Tibial nerve (tissue), 4 donors: ENCODE measurements at places on chromosomes 4 and X. TPM values are rescaled to one million over a fixed set of nuclear protein-coding genes. Genes with fewer than 3 reads are reported as not detected.

ADGRG2 gene
- 4.2 TPM for total RNA-seq

DNA sequence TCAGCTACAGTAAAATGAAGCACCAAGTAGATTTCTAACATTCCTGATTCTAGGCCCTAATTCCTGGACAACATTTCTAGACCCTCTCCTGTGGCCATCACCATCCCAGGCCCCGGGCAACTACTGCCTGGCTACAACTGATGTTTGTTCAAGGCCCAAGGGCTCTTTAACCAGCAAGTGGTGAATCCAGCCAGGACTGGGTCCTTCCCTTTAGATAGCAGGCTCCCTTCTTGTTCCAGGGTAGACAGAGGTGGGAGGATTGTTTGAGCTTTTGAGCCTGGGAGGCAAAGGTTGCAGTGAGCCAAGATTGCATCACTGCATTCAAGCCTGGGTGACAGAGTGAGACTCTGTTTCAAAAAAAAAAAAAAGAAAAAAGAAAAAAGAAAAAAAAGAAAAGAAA lies 12.7 kb upstream of the AADAT start:
- H3K4me1 ChIP-seq, result no peaks in the 10 kb centered on the region
- no peaks in the 10 kb centered on the region for H3K36me3 ChIP-seq
- no peak overlapping the region for H3K27ac ChIP-seq
- H3K27me3 ChIP-seq, result no peaks in the 10 kb centered on the region
- DNase-seq, result no peak

ACTRT1 gene
- not detected for total RNA-seq

DNA sequence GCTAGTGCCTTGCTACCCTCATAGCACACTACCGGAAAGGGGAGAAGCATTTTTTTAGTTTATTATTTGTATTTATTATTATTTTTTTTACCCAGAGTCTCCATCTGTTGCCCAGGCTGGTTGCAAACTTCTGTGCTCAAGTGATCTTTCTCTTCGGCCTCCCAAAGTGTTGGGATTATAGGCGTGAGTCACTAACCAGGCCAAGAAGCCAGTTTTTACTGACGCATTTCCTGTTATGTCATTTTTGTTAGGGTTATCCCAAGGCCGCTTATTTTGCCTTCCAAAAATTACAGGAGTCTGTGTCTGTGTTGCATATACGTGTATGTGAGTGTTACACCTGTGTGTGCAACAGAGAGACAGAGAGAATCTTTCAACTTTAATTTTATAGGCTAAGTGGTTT lies 404.5 kb downstream of the GBA3 start:
- H3K4me3 ChIP-seq, result no peak overlapping the region
- no peaks in the 10 kb centered on the region for H3K4me1 ChIP-seq
- no peaks in the 10 kb centered on the region for H3K36me3 ChIP-seq
- no peaks in the 10 kb centered on the region for H3K27me3 ChIP-seq

GRCh38 chrX:17511556-17511955 lies 136.6 kb downstream of the NHS start:
- no peak for DNase-seq
- no peak overlapping the region for H3K27ac ChIP-seq
- no peaks in the 10 kb centered on the region for H3K4me1 ChIP-seq
- no peaks in the 10 kb centered on the region for H3K27me3 ChIP-seq

DNA sequence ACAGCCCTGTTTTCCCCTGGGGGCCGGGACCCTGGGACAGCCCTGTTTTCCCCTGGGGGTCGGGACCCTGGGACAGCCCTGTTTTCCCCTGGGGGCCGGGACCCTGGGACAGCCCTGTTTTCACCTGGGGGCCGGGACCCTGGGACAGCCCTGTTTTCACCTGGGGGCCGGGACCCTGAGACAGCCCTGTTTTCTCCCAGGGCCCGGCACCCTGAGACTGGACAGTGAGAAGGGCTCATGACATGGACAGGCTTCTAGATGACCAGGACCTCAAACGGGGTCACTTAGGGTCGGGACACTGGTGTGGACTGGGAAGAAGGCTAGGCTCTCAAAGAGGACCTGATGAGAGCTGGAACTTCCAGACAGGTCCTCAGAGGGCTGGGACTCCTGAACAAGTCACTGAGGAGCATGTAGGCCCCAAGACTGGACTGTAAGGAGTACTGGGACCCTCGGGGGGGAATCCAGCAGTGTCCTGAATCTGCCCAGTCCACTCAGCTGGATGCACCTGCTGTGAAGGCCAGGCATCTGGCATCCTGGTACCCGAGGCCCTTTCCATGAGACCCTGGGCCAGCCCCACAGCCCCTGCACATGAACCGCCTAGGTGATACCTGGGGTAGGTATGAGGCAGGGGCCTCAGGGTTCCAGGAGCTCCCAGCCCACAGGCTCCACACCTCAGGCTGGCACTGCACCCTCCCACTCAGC lies 2.4 kb downstream of the PCGF3 start:
- no peak for DNase-seq
- no peak overlapping the region for H3K27ac ChIP-seq
- H3K36me3 ChIP-seq, result peaks cover 10% of the 10 kb centered on the region

DNA sequence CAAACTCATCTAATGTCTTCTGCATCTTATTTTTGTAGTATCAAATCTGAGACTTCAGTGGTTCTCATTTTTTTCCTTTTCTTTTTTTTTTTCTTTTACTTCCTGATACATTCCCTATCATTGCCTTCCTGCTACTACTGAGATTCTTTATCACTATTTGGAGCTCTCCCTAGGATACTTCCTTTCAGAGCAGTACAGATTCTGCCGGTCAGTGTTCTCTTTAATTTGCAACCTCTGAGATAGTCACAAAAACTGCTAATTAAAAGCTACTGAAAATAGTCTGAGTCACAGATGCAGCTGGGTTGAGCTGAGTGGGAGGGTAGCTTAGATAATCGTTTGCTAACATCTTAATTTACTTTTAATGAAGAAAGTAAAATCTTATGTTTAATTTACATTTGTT lies 1279.7 kb downstream of the ARAP2 start:
- H3K27me3 ChIP-seq, result no peaks in the 10 kb centered on the region
- H3K4me3 ChIP-seq, result no peak overlapping the region
- H3K36me3 ChIP-seq, result no peaks in the 10 kb centered on the region
- no peaks in the 10 kb centered on the region for H3K4me1 ChIP-seq
- DNase-seq, result no peak

GRCh38 chr4:120009731-120010130 lies 56.9 kb downstream of the MAD2L1 start:
- no peaks in the 10 kb centered on the region for H3K36me3 ChIP-seq
- no peaks in the 10 kb centered on the region for H3K4me1 ChIP-seq
- H3K27ac ChIP-seq, result no peak overlapping the region
- H3K4me3 ChIP-seq, result no peak overlapping the region
- no peaks in the 10 kb centered on the region for H3K27me3 ChIP-seq

DNA sequence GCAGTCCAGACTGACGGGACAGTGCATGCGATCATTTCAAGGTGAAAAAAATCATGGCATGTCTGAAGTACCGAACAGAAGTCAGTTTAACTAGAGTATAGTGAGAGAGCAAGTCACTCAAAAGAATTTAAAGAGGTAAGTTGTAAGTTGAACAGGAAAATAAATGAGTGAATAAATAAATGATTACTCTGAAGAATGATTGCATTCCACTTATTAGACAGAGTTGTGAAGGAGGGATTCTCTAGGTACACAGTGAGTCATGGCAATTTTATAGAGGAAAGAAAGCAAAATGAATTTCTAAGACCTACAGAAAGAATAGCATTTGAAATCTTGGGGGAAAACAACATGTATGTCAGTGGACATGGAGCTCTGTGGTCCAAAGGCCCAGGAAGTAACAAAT lies 37.1 kb upstream of the SLC7A11 start:
- no peaks in the 10 kb centered on the region for H3K36me3 ChIP-seq
- H3K4me3 ChIP-seq, result no peak overlapping the region
- no peak overlapping the region for H3K27ac ChIP-seq
- DNase-seq, result no peak
- H3K27me3 ChIP-seq, result no peaks in the 10 kb centered on the region
- H3K4me1 ChIP-seq, result no peaks in the 10 kb centered on the region

- no peaks in the 10 kb centered on the region for H3K36me3 ChIP-seq
- H3K27ac ChIP-seq, result no peak overlapping the region
- no peaks in the 10 kb centered on the region for H3K4me1 ChIP-seq
- H3K4me3 ChIP-seq, result no peak overlapping the region
- H3K27me3 ChIP-seq, result no peaks in the 10 kb centered on the region
- no peak for DNase-seq
Observed at GRCh38 chr4:154731756-154732155, 12.0 kb upstream of the LRAT start.

- no peaks in the 10 kb centered on the region for H3K27me3 ChIP-seq
- DNase-seq, result no peak
- H3K4me1 ChIP-seq, result peaks cover 52% of the 10 kb centered on the region
Observed at GRCh38 chr4:2813446-2814405, 20.8 kb downstream of the SH3BP2 start.

DNA sequence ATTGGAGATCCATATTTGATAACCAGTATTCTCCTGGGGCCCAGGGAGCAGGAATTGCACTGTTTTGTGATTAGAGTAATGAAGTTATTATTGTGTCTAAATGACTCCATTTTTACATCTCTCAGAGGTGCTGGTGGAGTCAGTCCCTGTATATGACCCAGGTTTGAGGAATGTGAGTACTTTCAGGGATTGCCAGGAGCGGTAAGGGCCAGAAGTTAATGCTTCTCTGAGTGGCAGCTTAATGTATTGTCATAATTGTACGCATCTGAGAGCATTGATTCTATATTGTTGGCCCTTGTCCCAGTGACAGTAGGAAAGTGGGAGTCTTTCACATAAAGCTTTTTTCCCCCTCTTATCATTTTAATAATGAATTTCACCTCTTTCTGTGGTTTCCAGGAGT lies 146.2 kb downstream of the GATB start:
- H3K27ac ChIP-seq, result no peak overlapping the region
- no peak overlapping the region for H3K4me3 ChIP-seq
- H3K36me3 ChIP-seq, result no peaks in the 10 kb centered on the region
- H3K27me3 ChIP-seq, result no peaks in the 10 kb centered on the region
- no peaks in the 10 kb centered on the region for H3K4me1 ChIP-seq

FAM9C gene
- total RNA-seq, result not detected

DNA sequence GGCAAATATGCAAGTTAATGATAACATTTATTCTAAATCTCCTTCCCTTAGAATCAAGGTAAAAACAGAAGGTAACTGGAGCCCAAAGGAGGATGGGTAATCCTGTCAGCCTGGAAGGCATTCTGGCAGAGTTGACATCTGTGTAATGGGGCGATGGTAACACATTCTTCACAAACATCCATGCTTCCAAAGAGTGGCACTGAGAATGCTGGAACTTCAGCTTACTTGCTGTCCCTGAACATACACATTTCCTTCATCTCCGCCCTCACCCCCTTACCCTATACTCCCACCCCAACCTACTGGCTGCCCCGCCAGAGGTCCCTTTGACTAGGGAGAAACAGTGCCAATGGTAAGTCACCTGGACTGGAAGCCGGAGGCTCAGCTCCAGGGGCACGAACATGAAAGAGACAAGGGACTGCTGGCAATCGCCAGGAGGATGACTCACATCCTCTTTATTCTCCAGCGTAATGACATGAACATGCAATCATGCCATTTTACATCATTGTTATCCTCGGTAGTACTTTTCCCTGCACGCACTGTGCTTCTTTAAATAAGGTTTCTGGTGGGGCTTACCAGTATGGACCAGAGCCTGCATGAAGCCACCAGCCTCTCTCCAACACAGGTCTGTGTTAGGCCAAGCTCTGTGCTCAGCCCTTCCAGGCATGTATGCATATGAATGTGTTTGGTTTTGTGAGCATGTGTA lies 694.2 kb upstream of the TENM3 start:
- no peak overlapping the region for H3K27ac ChIP-seq
- no peaks in the 10 kb centered on the region for H3K36me3 ChIP-seq

ATP6AP2 gene
- 86.4 TPM for total RNA-seq

DNA sequence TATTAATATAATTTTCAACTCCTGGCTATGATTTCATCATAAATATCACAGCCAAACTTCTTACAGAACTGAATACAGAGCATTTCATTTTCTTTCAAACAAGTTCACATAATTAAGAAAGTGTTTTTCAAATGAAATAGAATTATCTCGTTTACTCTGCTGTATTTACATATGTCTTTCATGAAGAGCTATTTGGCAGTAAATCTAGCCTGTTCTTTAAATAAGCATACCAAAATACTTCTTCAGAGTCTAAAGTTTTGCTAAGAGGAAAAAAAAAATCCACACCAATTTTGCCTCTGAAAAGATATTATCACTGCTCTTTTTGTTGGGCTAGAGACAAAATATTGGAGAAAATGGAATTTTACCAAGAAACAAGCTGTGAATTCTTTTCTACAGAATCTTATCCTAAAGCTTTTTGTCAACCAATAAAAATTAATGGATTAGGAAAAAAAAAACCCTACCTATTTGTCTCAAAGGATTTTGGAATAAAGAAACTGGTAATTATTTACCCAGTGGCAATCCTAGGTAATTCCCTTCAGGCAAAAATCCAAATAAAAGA lies 287.9 kb upstream of the NR3C2 start:
- H3K27ac ChIP-seq, result no peak overlapping the region
- no peaks in the 10 kb centered on the region for H3K27me3 ChIP-seq
- no peaks in the 10 kb centered on the region for H3K4me1 ChIP-seq
- no peak for DNase-seq

MTTP gene
- 0.59 TPM for total RNA-seq

SPANXN3 gene
- total RNA-seq, result not detected
